ENCODE measurements at places on chromosomes 2 and 18. TPM values are rescaled to one million over a fixed set of nuclear protein-coding genes. Genes with fewer than 3 reads are reported as not detected.

- H3K27ac ChIP-seq, result no peak overlapping the region
- H3K36me3 ChIP-seq, result peaks cover 4% of the 10 kb centered on the region
- no peak for DNase-seq
- no peak overlapping the region for H3K4me3 ChIP-seq
- H3K27me3 ChIP-seq, result no peaks in the 10 kb centered on the region
Observed at GRCh38 chr2:60717691-60718090, 38.4 kb upstream of the PAPOLG start.

GRCh38 chr2:1736045-1736444 lies 8.3 kb downstream of the PXDN start:
- no peak overlapping the region for H3K4me3 ChIP-seq
- peak overlapping the region; percentile 35 for H3K27ac ChIP-seq
- no peak for DNase-seq
- peaks cover 28% of the 10 kb centered on the region for H3K36me3 ChIP-seq

DNA sequence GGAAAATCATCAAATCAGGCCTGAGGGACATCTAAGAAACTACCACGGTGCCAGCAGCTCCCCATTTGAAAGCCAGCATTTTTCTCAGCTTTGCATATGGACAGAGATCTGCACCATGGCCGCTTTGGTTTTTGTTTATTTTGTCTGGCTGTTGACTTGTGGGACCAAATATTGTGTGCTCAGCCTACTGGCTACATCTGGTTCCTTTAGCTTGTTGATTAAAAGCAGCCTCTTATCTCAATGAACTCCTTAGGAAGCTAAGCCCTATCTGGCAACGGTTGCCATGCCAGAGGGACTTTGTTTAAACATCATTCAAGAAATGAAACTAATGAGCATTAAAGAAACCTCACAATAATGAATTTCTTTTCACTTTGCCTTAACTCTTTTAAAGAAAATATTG lies 32.4 kb upstream of the CCDC150 start:
- H3K27ac ChIP-seq, result no peak overlapping the region
- DNase-seq, result no peak
- peaks cover 11% of the 10 kb centered on the region for H3K4me1 ChIP-seq
- H3K36me3 ChIP-seq, result no peaks in the 10 kb centered on the region

Gene VWC2L
- 0.15 TPM for total RNA-seq

GRCh38 chr18:76495006-76495370 lies at the start of gene ZNF516:
Gene ZNF516 (minus strand): TSS chr18:76495242. CDS start chr18:76443054, 52,188 bp downstream.
- H3K27ac ChIP-seq, result peak within 1 kb of the TSS; percentile 97
- peaks cover 23% of the 10 kb centered on the region for H3K4me1 ChIP-seq
- H3K4me3 ChIP-seq, result peak within 1 kb of the TSS; percentile 94
- peak; percentile 69 for DNase-seq

Gene CD207
- 0.51 TPM for total RNA-seq

- no peak overlapping the region for H3K27ac ChIP-seq
- H3K36me3 ChIP-seq, result no peaks in the 10 kb centered on the region
- peaks cover 9% of the 10 kb centered on the region for H3K4me1 ChIP-seq
- no peaks in the 10 kb centered on the region for H3K27me3 ChIP-seq
- no peak overlapping the region for H3K4me3 ChIP-seq
Observed at GRCh38 chr2:9488583-9489547, 14.5 kb downstream of the IAH1 start.

All from glutamatergic neuron (in vitro differentiated cells).